PC-3 (cell line): ENCODE measurements at places on chromosomes 12 and 14.

DNA sequence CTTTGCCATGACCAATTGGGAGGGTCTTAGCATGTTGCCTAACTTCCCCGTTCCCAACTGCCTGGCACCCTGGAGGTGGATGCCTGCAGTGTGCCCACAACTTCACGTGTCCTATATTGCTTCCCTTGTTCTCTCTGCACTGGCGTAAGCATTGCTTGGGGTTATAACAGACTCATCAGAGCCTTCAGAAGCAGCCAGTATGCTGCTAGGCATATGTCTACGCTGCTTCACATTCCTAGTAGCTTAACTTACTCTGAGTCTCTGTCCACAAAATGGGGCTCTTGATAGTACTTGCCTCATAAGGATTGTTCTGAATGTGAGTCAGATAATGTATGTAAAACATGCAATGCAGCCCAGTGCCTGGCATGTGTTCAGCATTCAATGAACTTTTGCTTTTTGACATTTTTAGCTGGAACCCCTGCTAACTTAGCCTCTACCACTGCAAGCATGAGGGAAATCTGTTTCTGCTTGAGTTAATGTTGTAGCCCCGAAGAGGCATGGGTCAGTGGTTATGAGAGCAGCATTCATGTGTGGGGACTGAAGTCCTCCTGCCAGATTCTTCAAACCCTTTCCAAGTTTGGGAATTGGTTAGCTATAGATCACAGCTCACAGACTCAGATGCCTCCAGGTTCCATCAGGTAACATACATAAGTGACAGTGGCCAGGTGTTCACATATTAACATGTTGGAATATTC is 2.8 kb downstream of the SLC5A8 start:
- no peaks in the 10 kb centered on the region for H3K4me1 ChIP-seq
- H3K4me3 ChIP-seq = no peak overlapping the region
- H3K27me3 ChIP-seq = peaks cover 43% of the 10 kb centered on the region
- H3K27ac ChIP-seq = no peak overlapping the region
- no peaks in the 10 kb centered on the region for H3K36me3 ChIP-seq

DNA sequence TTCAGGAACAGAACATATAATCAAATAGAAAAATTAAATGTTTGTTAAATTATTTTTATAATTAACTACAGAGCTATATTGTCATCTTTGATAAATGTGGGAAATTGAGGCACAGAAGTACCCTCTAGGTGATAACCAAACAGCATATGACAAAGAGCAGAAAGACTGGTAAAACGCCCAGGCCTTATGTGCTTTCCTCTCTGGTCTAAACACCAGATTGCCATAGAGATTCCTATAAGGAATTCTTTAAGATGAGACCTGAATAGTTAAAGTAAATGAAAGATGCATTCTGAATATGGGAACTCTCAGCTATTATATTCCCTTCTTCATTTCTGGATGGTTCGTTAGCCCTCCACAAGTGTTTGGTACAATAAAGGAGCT is 140.0 kb upstream of the SOX5 start:
- no peak overlapping the region for H3K4me3 ChIP-seq
- DNase-seq = no peak
- H3K27me3 ChIP-seq = peaks cover 10% of the 10 kb centered on the region
- no peaks in the 10 kb centered on the region for H3K4me1 ChIP-seq

DNA sequence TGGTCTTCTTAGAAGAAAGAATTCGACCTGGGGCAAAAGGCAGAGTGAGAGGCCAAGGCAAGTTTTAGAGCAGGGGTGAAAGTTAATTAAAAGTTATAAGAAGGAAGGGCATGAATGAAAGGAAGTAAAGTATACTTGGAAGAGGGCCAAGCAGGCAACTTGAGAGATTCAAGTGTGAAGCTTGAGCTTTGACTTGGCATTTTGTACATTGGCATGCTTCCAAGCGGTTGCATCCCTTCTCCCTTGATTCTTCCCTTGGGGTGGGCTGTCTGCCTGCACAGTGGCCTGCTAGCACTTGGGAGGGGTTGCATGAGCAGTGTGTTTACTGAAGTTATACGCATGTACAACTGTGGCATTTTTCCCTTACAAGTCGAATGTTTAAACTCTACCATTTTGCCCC is 74.8 kb upstream of the MGAT4C start:
- no peak for DNase-seq
- no peaks in the 10 kb centered on the region for H3K36me3 ChIP-seq
- no peaks in the 10 kb centered on the region for H3K27me3 ChIP-seq
- H3K27ac ChIP-seq = no peak overlapping the region

DNA sequence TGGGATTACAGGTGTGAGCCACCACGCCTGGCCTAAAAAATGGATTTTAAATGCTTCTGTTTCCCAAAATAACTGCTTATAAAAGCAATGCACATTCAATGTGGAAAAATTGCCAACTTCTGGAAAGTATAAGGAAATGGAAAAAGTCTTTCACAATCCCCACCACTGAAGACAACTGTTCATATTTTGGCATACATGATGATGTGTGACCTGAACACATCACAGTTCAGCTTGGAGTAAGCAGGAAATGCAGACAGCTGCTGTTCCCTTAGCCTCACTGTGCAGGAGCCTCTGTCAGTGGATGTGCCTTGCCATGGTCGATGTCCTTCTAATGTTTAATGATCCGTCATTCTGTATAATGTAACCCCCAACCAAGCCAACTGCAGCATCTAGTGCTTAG is 5.2 kb downstream of the MTERF2 start:
- H3K4me3 ChIP-seq = no peak overlapping the region
- H3K36me3 ChIP-seq = 0 out of 2 replicates have a peak, but pooled peaks cover 8% of the 10 kb centered on the region
- H3K27ac ChIP-seq = no peak overlapping the region
- H3K27me3 ChIP-seq = no peaks in the 10 kb centered on the region
- DNase-seq = no peak

GRCh38 chr12:13071305-13072280 is 27.4 kb downstream of the FAM234B start:
- no peak for DNase-seq
- no peaks in the 10 kb centered on the region for H3K27me3 ChIP-seq
- no peak overlapping the region for H3K27ac ChIP-seq
- H3K4me1 ChIP-seq = no peaks in the 10 kb centered on the region

DNA sequence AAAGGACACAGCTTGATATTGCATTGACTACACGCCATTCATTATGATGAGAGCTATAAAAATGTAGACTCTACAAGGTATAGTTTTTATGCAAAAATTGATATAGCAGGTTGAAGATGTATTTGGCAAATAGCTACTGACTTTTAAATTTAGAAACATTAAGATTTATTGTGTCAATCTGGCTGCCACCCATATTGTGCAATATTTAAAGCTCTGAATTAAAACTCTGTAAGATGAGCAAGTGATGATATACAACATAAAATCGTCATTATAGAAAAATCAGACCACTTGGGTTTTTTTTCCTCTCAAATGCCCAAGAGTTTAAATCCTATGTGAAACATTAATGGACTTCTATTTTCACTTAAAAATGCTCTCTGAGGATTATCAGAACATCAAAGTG is 36.8 kb upstream of the E2F7 start:
- H3K27me3 ChIP-seq = no peaks in the 10 kb centered on the region
- H3K4me1 ChIP-seq = peaks cover 20% of the 10 kb centered on the region
- no peak for DNase-seq
- no peaks in the 10 kb centered on the region for H3K36me3 ChIP-seq
- H3K27ac ChIP-seq = no peak overlapping the region

- no peaks in the 10 kb centered on the region for H3K4me1 ChIP-seq
- H3K27ac ChIP-seq = no peak overlapping the region
Observed at GRCh38 chr12:108587826-108588225, 10.1 kb downstream of the TMEM119 start.

DNA sequence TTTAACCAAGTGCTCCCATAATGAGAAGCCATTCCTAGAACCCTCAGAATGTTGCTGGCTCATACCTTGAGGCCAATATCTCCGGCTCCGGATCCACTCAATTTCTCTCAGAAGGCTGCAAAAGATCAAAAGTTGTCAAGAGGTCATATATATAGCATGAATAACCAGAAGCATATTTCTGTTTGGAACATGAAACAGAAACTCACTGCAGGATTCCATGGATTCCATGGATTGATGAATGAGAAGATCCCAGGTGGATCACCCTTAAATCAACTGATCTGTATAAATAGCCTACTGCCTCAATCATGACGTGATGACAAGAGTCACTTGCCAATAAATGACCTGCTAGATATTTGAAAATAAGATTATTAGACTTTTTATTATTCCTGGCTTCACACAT is 3.3 kb upstream of the NT5DC3 start:
- no peak overlapping the region for H3K4me3 ChIP-seq
- H3K27ac ChIP-seq = no peak overlapping the region
- no peaks in the 10 kb centered on the region for H3K27me3 ChIP-seq
- peaks cover 27% of the 10 kb centered on the region for H3K4me1 ChIP-seq

- no peak overlapping the region for H3K27ac ChIP-seq
- no peaks in the 10 kb centered on the region for H3K4me1 ChIP-seq
- DNase-seq = no peak
- no peaks in the 10 kb centered on the region for H3K36me3 ChIP-seq
Observed at GRCh38 chr14:63277591-63278183, 41.0 kb downstream of the GPHB5 start.

GRCh38 chr14:29035134-29035533 is 268.5 kb downstream of the FOXG1 start:
- no peak overlapping the region for H3K27ac ChIP-seq
- DNase-seq = no peak
- H3K36me3 ChIP-seq = no peaks in the 10 kb centered on the region
- H3K4me3 ChIP-seq = no peak overlapping the region

GRCh38 chr12:18250313-18250916 is 10.9 kb upstream of the PIK3C2G start:
- DNase-seq = peak; percentile 75
- no peaks in the 10 kb centered on the region for H3K4me1 ChIP-seq
- H3K4me3 ChIP-seq = no peak overlapping the region
- H3K27me3 ChIP-seq = no peaks in the 10 kb centered on the region
- no peak overlapping the region for H3K27ac ChIP-seq

- no peak overlapping the region for H3K27ac ChIP-seq
- H3K4me3 ChIP-seq = no peak overlapping the region
- no peak for DNase-seq
- H3K36me3 ChIP-seq = no peaks in the 10 kb centered on the region
- no peaks in the 10 kb centered on the region for H3K4me1 ChIP-seq
Observed at GRCh38 chr14:28772613-28773012, 6.0 kb downstream of the FOXG1 start.

- peaks cover 74% of the 10 kb centered on the region for H3K36me3 ChIP-seq
- H3K4me1 ChIP-seq = no peaks in the 10 kb centered on the region
- DNase-seq = no peak
- H3K27ac ChIP-seq = no peak overlapping the region
Observed at GRCh38 chr12:124336742-124337520, 42.0 kb downstream of the RFLNA start.

DNA sequence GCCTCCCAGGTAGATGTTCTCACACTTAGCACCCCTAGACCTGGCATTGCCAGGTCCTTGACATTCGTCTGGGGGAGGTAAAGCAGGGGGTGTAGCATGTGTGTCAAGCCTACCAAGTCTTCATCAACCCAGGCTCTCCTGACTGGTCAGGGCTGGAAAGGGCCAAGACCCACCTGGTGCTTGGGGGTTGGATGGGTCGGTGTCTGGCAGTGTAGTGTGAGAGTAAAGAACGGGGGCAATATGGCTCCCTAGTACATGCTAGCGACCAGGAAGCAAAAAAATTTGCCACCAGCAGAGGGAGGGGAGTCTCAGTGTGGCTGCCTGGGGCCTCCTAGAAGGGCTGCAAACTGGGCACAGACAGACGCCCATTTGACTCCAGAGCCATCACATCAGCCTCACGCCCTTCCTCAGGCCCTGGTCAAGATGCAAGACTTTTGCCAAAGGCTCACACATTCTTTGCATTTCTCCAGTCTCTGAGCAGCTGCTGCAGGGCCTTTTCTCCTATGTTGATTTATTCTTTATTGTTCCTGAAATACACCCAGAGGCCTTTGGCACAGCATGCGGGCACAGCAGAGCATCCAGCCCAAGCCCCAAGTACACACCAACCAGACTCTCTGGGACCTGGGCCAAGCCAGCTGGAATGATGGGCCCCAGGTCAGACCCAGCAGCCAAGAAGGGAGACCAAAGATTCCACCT is 38.3 kb upstream of the PNMA1 start:
- peaks cover 3% of the 10 kb centered on the region; the same call in 1 of the 2 replicates for H3K36me3 ChIP-seq
- peak; percentile 64 for DNase-seq
- peaks cover 69% of the 10 kb centered on the region for H3K4me1 ChIP-seq
- no peak overlapping the region; the same call in 1 of the 2 replicates for H3K27ac ChIP-seq

DNA sequence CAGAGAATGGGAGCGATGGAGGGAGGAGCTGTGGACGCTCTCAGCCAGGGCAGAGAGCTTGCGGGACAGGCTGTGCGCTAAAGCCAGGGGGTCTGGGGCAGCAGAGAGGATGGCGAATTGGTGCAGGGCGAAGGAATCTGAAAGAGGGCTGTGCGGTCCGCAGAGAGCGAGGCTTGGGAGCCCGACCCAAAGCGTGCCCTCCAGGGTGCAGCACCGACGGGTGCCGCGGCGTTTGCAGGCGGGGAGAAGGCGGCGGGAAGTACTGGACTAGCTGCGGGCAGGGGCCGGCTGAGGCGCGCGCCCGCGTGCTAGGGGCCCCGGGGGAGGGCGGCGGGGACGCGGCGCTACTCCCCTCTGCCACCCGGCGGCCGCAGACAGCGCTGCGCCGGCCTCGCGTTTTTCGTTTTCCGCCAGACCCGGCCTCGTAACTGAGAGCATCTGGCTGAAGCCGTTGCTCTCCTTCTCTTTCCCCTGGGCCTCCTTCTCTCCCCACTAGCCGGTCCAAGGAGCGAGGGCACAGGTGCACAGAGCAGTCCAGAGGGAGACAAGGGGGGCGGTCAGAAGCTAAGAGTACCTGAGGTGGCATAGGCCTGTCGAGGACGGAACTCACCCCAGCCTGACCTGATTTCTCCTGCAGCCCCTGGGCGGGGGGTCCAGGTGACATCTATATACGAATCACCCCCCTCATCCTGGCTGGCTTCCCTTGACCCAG is 24.9 kb downstream of the SLC6A12 start:
- no peaks in the 10 kb centered on the region for H3K4me1 ChIP-seq
- H3K36me3 ChIP-seq = no peaks in the 10 kb centered on the region
- no peak overlapping the region for H3K27ac ChIP-seq
- H3K4me3 ChIP-seq = peak overlapping the region; percentile 61
- DNase-seq = peak; percentile 59
- H3K27me3 ChIP-seq = peaks cover 6% of the 10 kb centered on the region; the same call in 1 of the 2 replicates

- no peak overlapping the region for H3K27ac ChIP-seq
- no peaks in the 10 kb centered on the region for H3K27me3 ChIP-seq
- DNase-seq = no peak
- H3K36me3 ChIP-seq = peaks cover 4% of the 10 kb centered on the region; the same call in 1 of the 2 replicates
- H3K4me3 ChIP-seq = no peak overlapping the region
Observed at GRCh38 chr12:70248876-70249275, 5.6 kb downstream of the CNOT2 start.

DNA sequence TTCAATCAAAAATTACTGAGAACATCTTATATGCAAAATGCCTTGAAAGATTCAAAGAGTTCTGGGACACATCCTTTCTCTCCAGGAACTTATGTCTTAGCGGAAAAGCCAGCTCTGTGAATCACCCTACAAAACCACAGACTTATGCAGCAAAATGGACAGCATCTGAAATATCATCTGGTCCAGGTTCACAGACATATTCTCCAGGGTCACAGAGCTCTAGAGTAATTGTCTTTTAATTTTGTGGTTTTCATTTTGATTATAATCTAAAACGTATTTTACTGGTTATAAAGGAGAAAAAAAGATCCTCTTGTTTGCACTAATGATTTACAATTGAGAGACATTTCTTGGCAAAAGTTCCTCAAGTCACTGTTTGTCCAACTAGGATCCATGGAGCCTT is 246.2 kb downstream of the MSRB3 start:
- H3K27ac ChIP-seq = peak overlapping the region; percentile 92
- H3K27me3 ChIP-seq = no peaks in the 10 kb centered on the region
- no peaks in the 10 kb centered on the region for H3K36me3 ChIP-seq
- H3K4me3 ChIP-seq = no peak overlapping the region
- peaks cover 36% of the 10 kb centered on the region for H3K4me1 ChIP-seq
